NCI-H510A treated with DMSO at 0.1 percent for 48 hours (cell line): ENCODE measurements at places on chromosomes 1 and 21.

- DNase-seq, result no peak
These were observed 25.7 kb downstream of the C21orf91 start for GRCh38 chr21:17793246-17794123.

DNA sequence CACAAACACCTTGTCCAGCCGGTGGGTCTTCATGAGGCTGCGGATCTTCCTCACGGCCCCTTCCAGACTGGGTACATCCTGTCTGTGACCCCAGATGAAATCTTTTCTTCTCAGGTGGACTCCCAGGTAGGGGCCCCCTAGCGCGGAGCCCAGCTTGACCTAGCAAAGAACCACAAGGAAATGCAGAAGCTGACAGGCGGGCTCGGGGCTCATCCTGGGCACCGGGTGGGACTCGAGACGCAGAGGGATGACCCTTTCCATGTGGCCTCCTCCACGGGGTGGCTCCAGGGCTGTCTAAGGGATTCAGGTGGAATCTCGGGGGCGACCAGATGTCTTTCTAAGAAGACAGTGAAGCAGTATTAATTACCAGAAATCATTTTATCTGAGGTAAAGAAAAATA, 17.8 kb downstream of the POFUT2 start:
- no peak for DNase-seq

- DNase-seq, result no peak
These were observed 10.0 kb downstream of the PABPC4 start for GRCh38 chr1:39566441-39567137.

- peak; percentile 75 for DNase-seq
These were observed at the start of gene EEIG2 for GRCh38 chr1:108559215-108560186. Gene EEIG2 (plus strand): TSS chr1:108560100. CDS start chr1:108560429, 329 bp downstream.

DNA sequence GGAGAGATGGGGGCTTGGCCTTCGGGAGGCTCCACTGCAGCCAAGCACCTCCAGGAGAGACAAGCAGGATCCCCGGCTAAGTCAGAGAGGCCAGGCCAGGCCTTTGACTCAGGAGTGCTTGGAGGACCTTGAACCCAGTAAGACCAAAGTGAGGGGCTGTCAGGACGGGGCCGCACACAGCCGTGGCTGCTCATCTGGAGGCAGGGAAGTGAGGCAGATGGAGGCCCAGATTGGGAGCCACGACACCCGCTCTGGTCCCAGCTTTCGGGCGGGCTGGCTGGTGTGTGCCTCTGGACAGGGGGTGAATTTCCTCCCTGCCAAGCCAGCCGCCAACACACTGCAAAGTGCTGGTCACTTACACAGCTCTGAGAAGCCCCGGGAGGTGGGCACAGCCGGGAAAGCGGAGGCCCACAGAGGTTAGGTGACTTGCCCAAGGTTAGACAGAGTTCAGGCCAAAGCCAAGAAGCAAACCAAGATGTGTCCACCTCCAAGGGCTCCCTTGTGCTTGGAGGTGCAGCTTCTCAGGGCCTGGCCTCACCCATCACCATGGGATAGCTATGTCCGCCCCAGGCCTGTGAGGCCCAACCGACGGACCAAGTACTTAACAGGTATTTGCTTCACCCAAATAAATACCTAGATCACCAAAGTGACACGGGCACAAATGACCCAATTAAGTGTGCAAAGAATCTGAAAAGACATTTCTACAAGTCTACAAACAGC, 58.3 kb downstream of the CHD5 start:
- no peak for DNase-seq
